ENCODE measurements at places on chromosomes 7 and 10. TPM values are rescaled to one million over a fixed set of nuclear protein-coding genes. Genes with fewer than 3 reads are reported as not detected.
A peak's percentile ranks its signal among the peaks of the same experiment; 100 is the strongest.

DNA sequence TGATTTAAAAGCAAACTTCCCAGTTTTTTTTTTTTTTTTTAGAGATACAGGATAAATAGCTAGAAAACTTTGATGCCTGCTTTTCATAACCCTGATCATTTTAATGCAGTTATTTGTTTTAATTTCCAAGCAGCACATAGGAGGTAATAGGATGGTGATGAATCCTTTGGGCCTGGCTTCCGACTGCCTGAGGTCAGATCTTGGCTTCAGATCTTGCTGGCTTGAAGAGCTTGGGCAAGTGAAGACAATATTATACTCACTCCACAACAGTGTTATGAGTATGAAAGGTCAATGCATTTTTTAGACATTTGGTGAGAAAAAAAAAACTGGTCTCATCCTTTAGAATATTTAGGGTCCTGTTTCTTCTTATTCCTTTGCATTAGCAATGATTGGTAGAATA lies 124.8 kb upstream of the PRKCQ start:
- H3K4me3 ChIP-seq = no peak overlapping the region
- H3K27me3 ChIP-seq = no peaks in the 10 kb centered on the region
- no peaks in the 10 kb centered on the region for H3K4me1 ChIP-seq
- H3K36me3 ChIP-seq = no peaks in the 10 kb centered on the region
- H3K27ac ChIP-seq = no peak overlapping the region

DNA sequence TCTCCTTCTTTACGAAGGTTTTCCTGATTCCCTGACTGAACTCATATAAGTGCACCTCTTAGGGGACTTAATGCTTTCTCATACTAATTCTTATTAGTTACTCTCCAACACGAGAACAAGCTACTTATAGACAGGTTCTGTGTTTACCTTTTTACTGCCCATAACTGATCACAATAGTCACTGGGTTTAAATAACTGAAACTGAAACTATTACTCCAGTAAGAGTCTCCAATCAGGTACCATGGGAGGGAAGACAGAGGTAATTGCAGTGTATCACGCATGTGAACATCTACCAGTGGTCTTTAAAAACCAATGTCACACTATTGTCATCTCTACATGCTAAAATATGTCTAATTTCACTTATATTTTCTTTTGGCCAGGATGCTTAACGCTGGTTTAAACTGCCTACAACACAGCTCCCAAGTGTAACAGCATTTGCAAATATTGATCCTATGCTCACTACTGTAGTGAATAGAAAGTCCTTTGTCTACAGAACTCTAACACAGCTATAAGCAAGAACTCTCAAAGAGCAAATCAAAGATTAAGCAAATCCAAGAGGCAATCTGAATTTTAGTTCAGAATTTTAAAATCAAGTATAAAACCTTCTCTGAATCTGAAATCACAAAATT lies 3.6 kb downstream of the GDI2 start:
- peaks cover 40% of the 10 kb centered on the region for H3K4me1 ChIP-seq
- no peak for DNase-seq
- no peak overlapping the region for H3K4me3 ChIP-seq
- H3K36me3 ChIP-seq = no peaks in the 10 kb centered on the region
- peak overlapping the region; percentile 10 for H3K27ac ChIP-seq

The CYP3A4 gene
- 138 TPM for total RNA-seq

The EZH2 gene
- total RNA-seq = 21.3 TPM

DNA sequence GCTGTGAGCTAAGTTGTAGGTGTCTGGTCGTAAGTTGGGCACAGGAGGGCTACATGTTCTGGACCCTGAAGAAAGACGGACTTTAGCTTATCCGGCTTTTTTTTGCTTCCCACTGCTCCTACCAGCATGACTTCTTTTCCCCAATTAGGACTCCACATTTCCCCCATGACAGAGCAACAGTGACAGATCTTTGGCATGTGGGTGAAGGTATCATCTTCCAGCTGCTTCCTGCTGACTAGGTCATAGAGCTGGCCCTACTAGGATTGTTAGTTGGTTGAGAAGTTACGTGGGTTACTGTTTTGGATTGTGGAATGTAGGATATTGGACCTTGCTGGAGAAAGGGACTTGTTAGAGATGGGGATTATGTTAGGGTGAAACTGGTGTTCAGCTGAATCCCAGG lies 21.4 kb downstream of the LANCL2 start:
- H3K27ac ChIP-seq = no peak overlapping the region
- no peaks in the 10 kb centered on the region for H3K27me3 ChIP-seq
- H3K36me3 ChIP-seq = no peaks in the 10 kb centered on the region
- H3K4me1 ChIP-seq = no peaks in the 10 kb centered on the region

The ST8SIA6 gene
- total RNA-seq = 5.8 TPM

DNA sequence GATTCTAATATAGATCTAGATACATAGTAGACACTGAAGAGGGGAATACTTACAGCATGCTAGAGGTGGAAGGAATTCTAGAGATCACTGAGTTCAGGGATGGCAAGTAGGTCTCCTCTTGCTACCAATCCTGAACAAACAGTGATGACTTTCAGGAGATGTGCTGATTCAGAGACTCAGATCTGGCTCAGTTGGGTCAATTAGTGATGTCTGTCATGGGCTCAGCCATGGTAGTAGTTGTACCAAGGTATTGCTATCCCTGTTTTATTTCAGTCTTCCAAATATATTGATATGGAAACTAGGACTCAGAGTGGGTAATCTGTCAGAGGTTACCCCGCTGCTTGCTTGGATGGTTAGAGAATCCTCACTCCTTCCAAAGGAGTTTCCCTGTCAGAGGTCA lies 38.5 kb downstream of the UNC5B start:
- no peak overlapping the region for H3K27ac ChIP-seq
- H3K4me1 ChIP-seq = peaks cover 5% of the 10 kb centered on the region
- no peaks in the 10 kb centered on the region for H3K36me3 ChIP-seq

- no peak overlapping the region for H3K4me3 ChIP-seq
- no peaks in the 10 kb centered on the region for H3K27me3 ChIP-seq
- no peak overlapping the region for H3K27ac ChIP-seq
- no peaks in the 10 kb centered on the region for H3K36me3 ChIP-seq
Measured at GRCh38 chr10:120048391-120048790, 155.9 kb downstream of the SEC23IP start.

The SEMA3E gene
- not detected for total RNA-seq

DNA sequence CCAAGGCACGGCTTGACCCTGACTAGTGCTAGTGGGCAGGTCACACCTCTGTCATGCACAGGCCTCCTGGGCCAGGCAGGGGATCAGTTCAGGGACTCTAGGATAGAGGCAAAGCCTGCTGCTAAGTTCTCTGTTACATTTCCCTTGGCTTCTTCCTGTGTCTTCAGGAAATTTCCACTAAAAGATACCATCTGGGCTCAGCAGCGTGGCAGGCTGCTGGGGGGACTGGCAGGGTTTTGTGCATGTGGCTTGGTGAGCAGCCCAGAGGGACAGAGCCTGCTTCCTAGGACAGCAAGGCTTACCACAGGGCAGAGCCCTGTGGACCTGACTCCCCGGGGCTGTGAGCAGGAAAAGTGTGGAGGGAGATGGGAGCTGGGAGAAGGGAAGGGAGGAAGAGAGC lies 20.7 kb upstream of the ZNF32 start:
- H3K27me3 ChIP-seq = no peaks in the 10 kb centered on the region
- H3K4me3 ChIP-seq = no peak overlapping the region
- no peaks in the 10 kb centered on the region for H3K36me3 ChIP-seq
- H3K4me1 ChIP-seq = no peaks in the 10 kb centered on the region
- H3K27ac ChIP-seq = no peak overlapping the region
- DNase-seq = no peak

- H3K4me3 ChIP-seq = no peak overlapping the region
- H3K4me1 ChIP-seq = no peaks in the 10 kb centered on the region
- H3K36me3 ChIP-seq = no peaks in the 10 kb centered on the region
- H3K27me3 ChIP-seq = no peaks in the 10 kb centered on the region
- no peak overlapping the region for H3K27ac ChIP-seq
Measured at GRCh38 chr10:121435099-121435875, 163.0 kb downstream of the FGFR2 start.

GRCh38 chr10:21473541-21473940 lies 51.9 kb downstream of the SKIDA1 start:
- no peak overlapping the region for H3K27ac ChIP-seq
- DNase-seq = no peak
- H3K4me1 ChIP-seq = no peaks in the 10 kb centered on the region
- H3K27me3 ChIP-seq = no peaks in the 10 kb centered on the region

The ATAD1 gene
- total RNA-seq = 33.4 TPM

GRCh38 chr7:74429153-74429747 lies 24.5 kb upstream of the GTF2IRD1 start:
- no peak overlapping the region for H3K4me3 ChIP-seq
- no peak overlapping the region for H3K27ac ChIP-seq
- H3K27me3 ChIP-seq = no peaks in the 10 kb centered on the region

DNA sequence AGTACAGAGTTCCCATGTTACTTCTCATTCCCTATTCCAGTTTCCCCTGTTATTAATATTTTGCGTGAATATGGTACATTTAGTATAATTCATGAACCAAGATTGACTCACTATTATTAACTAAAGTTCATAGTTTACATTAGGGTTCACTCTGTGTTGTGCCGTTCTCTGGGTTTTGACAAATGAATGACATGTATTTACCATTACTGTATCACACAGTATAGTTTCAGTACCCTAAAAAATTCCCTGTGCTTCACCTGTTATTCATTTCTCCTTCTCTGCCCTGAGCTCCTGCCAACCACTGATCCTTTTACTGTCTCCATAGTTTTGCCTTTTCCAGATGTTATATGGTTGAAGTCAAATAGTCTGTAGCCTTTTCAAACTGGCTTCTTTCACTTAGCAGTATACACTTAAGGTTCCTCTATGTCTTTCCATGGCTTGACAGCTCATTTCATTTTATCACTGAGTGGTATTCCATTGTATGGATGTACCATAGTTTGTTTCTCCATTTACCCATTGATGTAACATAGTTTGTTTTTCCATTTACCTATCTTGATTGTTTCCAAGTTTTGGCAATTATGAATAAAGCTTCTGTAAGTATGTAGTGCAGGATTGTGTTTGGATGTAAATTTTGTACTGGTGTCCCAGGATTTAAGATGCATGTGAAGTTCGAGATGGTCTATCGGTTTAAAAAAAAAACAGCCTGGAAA lies 58.8 kb downstream of the CDK14 start:
- no peaks in the 10 kb centered on the region for H3K4me1 ChIP-seq
- DNase-seq = no peak
- no peaks in the 10 kb centered on the region for H3K36me3 ChIP-seq
- H3K27ac ChIP-seq = no peak overlapping the region

- no peaks in the 10 kb centered on the region for H3K4me1 ChIP-seq
- no peak overlapping the region for H3K4me3 ChIP-seq
- no peaks in the 10 kb centered on the region for H3K36me3 ChIP-seq
- DNase-seq = no peak
- no peaks in the 10 kb centered on the region for H3K27me3 ChIP-seq
- H3K27ac ChIP-seq = no peak overlapping the region
Measured at GRCh38 chr7:119026391-119026790, 801.9 kb downstream of the ANKRD7 start.

DNA sequence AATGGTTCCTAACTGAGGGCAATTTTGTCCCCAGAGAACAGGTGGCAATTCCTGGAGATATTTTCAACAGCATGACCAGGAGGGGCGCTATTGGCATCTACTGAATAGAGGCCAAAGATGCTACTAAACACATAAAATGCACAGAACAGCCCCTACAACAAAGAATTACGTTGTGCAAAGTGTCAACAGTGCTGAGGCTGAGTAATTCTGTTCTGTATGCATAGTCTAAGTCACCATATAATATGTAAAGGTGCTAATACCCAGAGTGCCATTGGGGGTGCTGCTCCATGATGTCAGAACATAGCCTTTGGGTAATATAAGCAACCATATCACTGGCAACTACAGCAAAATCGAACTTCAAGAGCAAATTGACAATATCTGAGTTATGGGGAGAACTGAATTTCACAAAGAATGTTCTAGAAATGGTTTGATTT lies 213.3 kb upstream of the PHYHIPL start:
- H3K4me1 ChIP-seq = no peaks in the 10 kb centered on the region
- H3K4me3 ChIP-seq = no peak overlapping the region
- no peak for DNase-seq
